ENCODE measurements at places on chromosomes 3 and 15.

DNA sequence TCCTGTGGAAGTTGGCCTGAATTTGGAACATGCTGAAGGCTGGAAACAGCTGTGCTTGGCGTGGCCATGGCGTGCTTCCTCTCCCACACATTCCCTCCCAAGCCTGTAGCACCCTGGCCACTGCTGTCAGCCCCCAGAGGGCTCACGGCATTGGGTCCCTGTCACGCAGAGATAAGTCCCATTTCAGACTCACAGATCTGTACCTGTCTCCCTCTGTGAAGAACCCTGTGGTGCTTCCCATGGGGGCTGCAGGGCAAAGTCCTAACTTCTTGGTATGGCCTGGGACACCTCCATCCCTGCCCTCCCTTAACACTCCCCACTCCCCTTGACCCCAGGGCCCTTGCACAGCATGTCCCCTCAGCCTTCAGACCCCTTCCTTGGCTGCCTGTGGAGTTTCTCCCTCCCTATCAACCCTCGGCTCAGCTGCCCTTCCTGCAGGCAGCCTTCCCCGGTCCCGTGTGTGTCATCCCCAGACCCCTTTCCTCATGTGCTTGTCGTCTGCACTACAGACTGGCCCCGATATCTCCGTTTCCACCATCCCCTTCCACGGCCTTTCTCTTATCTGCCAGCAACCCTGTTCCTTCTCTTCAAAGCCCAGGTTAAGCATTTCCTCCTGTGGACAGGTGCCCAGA is 28.6 kb downstream of the ABTB1 start:
- DNase-seq: no peak

GRCh38 chr15:33852094-33852493 is 116.2 kb upstream of the CHRM5 start:
- DNase-seq: peak; percentile 28

DNA sequence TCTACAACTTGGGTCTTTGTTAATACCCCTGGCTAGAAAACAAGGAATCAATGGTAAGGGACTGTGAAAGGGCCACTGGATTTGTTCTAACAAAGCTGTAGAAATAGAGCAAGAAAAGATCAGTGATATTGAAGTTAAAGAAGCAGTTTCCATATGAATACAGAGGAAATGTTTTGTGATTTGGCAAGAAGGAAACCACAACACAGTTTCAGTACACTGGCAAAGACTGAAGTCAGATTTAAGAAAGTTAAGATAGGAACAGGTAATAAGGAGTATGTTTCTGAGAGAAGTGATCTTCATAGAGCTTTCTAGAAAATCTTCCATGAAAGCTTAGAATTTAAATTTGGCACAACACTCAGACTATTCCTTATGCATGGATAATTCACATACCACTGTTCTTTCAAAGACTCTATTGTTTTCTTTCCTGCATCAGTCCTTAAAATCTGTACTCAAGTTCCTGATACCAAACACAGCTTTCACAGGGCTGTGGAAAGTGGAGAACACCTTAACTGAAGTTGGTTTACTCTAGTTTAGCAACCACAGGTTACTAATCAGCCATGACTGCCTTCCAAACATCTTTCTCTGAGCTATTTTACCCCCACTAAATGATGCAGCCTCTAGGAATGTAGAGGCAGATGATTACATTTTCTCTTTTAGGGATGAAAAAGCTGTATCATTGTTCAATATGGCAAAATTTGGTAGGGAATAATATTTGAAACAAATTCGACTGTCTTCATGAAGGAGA is 32.4 kb upstream of the ALCAM start:
- peak; percentile 26 for DNase-seq

DNA sequence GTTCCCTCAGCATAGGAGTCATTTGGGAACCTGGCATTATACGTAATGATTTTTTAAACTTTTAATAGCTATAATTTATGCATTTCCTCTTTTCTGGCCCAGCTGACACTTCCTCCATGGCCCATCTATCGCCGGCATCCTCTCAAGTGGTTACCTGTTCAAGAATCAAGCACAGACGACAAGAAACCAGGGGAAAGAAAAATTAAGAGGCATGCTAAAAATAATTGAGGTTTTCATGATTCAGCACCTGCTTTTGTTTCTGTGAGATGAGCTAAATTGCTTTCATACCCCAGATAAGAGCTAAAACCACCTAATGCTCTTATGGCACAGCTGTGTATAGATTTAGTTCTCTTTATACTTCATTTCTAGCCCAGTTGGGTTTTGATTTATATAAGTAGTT is 1.7 kb downstream of the SPCS1 start:
- no peak for DNase-seq

GRCh38 chr3:142279965-142280590 is 54.7 kb upstream of the GK5 start:
- DNase-seq: peak; percentile 86

GRCh38 chr3:182713111-182713510 is 80.2 kb upstream of the ATP11B start:
- no peak for DNase-seq

GRCh38 chr3:59809016-59809415 is 759.2 kb upstream of the CFAP20DC start:
- DNase-seq: peak; percentile 20

GRCh38 chr3:147406028-147406931 is at the start of gene ZIC4:
Gene ZIC4 (minus strand): TSS chr3:147406543. CDS start chr3:147402797, 3,746 bp downstream.
- DNase-seq: no peak

DNA sequence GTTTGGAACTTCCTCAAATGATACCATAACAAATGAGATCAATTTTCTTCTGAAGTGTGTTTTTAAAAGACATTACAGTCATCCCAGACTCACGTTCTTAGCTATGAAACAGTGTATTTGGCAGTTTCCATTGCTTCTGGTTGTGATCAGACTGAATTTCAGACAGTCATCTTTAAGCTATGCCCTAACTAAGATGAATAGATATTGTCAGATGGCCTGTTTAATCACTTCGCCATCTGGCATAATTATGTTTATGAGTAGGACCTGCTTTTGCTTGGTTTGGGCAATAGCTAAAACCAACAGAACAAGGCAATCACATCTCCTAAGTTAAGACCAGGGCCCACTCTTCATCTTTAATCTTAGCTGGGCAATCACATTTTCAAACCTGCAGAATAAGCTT is 313.1 kb downstream of the SV2B start:
- DNase-seq: no peak

DNA sequence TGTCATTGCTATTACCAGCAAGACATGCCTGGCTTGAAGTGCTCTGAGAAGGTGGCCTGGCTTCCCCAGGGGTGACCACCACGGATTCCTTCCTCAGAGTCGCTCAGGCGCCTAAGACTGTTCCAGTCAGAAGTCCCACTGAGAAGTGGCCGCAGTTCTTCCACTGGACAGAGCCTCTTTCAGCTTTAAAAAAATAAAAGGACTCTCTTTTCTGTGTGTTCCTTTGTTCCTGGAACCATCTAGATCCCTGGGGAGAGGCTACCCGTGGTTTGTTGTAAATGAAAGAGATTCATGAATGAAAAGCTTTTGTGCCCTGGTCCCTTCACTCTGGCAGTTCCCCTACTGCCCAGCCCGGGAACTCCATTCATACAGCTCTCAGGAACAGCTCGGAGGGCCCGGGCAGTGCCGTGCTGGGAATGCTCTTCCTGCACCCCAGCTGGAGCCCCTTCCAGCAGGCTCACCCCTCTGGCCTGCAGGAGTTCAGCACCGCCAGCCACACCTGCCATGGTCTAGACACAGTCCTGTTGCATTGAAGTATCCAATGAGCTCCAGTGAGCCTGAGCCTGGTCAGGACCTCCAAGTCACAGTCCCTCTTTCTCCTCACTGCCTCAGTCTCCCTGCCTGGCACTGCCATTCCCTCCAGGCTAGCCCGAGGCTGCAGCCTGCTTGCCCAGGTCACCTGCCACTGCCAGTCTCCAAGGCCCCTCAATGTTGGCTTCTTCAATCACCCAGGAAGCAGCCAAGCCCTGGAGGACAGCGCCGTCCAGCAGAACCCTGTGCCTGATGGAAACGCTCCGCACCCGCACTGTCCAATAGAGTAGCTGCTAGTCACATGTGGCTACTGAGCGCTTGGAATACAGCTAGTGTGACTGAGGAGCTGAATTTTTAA is 75.4 kb downstream of the XXYLT1 start:
- DNase-seq: no peak

GRCh38 chr15:78642331-78642730 is 1.3 kb upstream of the CHRNB4 start:
- DNase-seq: no peak
